Cortex of kidney (tissue), 1 donor: ENCODE measurements at places on chromosomes 2 and 18.

DNA sequence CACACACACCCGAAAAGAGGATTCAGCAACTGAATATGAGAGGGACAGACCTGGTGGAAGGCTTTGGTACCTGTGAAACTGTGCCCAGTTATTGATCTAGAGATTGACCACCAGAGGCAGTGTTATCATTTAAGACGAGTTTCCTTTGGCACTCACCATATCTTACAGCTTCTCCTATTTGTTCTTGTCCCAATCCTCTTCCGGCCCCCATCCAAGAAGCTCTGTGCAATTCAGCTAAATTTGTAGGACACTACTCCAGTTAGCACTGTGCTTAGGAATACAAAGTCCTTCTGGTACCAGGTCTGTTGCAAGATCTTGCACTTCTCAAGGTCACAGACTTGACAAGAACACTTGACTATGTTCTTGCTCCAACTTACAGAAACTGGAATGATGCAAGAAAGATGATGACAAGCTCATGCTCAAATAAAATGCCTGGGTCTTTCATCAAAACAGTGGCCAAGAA is 177.7 kb downstream of the TMEM247 start:
- DNase-seq = no peak

GRCh38 chr2:176072292-176072669 is 11.5 kb downstream of the EVX2 start:
- DNase-seq = no peak

- DNase-seq = no peak
Measured at GRCh38 chr2:85938456-85938855, 49.7 kb upstream of the ST3GAL5 start.

DNA sequence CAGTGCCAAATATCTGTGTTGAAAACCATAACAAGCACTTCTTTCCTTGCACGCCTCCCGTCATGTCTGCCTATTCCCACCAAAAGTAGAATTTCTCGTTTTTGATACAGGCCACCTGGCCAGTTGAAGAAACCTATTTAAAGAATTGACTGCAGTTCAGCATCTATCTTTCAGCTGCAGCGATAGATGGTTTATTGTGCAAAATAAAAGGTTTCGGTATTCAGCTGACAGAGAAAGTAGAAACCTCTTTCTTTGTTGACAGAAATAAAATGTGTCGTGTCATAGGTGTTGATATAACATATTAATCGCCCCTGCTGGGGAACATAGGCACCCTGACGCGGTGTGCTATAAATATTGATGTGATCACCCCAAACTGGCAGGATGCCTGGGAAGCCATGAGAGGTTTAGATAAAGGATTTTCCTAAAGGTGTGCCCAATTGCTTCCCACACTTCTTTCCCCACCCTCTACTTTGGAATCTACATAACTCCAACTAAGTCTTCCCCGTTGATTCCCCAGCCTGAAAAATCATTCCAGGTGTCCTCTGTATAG is 570.4 kb downstream of the CCDC85A start:
- no peak for DNase-seq

DNA sequence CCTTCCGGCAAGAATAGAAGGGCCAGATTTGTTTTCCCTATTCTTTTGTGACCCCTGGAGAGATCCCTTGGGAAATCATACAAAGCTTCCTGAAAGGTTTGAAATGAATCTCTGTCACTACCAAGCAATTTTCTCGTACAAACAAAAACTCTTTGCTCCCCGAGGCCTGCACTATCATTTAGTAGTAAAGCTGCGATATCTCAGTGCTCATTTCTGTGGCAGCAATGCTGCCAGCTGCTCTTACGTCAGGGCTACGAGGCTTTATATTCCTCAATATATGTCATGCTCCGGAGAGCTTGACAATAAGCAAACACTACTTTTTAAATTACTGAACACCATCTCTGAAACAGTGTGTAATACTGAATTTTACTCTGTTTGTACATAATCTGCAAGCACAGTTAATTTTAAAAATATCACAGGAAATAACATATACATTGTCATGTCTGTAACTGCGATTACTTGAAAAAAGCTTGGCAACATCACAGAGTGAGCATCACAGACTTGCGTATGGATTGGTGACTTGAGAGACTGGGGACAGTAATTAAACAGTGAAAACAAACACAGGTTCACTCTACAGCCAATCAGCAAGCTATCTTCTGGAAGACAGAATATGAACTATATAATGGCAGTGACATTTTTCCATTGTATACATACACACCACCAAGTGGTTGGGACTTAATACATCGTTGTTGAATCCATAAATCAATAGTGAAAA is 403.3 kb upstream of the NETO1 start:
- no peak for DNase-seq

GRCh38 chr2:224211791-224212190 is 172.7 kb upstream of the SERPINE2 start:
- no peak for DNase-seq

DNA sequence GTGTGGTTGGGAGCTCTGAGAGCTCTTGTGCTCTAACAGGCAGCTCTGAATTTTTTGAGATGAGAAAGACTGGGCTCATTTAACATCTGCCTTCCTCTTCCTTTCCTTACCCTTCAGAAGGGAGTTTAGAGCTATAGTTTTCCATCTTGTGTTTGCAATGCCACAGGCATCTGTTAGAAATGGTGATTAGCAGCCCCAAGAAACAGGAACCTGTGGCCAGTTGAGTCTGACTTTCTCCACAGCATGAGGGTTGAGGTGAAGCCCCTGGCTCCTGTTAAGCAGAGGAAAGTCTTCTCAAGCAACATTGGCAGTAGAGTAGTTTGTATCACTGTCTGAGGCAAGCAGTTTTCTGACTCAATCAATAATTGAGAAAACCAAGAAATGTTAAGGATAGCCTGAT is 577.4 kb downstream of the ZEB2 start:
- no peak for DNase-seq

DNA sequence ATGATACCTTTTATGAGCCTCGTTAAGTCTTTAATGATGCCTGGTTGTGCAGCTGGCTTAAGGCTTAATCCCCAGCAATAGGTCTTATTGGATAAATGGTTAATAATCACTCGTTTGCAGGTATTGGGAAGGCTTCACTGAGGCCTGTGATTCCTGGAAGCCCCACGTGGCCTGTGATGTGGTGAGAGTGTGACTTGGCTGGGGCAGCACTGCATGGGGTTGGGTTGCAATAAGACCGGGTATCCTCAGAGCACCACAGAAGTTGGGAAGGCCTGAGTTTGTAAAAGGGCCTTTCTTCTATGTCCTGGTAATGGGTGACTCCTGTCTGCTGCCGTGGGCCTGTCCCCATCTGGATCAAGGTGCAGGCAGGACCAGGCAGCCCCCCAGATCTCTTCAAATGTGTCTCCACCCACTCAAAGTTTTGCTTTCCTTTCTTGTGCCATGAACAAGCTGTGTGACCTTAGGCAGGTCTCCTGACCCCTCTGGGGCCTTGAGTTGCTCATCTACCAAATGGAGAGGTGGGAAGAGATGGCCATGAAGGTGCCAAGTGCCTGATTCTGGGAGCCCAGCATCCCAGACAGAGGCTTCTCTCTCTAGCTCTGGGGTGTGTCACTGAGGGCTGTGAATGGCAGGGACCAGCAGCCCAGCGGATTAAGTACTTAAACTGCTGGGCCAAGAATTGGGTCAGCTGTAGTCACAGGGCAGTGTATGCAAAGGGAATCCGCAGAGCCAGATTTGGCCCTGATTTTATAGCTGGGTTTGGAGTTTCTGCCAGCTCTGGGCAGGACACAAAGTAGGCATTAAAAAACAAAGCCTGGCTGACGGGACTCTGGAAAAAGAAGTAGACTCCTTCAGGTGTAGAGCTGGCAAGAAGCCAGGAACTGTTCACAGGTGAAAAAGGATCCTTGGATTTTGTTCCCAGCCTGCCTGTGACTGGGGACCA is 24.4 kb downstream of the LBH start:
- no peak for DNase-seq

DNA sequence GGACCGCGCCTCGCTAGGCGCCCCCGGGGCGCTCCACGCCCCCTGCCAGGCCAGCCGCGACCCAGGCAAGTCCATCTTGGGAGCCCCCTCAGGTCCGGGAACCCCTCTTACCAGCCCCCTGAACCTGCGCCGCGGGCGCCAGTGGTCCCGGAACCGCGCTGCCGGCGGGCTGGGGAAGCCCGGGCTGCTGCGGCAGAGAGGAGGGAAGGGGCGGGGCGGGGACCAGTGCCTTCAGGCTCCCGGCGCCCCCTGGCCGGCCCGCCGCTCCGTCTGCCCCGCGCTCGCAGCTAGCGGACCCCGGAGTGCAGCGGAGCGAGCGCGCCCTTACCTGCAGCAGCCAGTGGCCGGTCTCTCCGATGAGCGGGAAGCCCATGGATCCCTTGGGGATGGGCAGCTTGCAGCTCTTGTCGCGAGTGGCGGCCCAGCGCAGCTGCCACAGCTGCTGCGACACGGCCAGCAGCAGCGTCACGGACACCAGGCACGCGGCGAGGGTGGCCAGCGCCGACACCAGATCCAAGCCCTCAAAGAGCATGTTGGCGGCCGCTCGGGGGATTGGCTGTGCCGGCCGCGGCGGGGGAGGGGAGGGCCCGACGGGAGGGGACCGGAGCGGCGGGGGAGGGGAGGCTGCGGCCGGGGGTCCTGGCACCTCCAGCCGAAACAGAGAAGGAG is at the start of gene CYP26B1:
Gene CYP26B1 (minus strand): TSS at position 560 of the 669 bp plus-strand sequence. CDS start 28 bp downstream, at position 532.
- DNase-seq = no peak

GRCh38 chr2:78977661-78978145 is 47.8 kb upstream of the REG3G start:
- DNase-seq = no peak
